ENCODE measurements at places on chromosomes 3 and 15.

DNA sequence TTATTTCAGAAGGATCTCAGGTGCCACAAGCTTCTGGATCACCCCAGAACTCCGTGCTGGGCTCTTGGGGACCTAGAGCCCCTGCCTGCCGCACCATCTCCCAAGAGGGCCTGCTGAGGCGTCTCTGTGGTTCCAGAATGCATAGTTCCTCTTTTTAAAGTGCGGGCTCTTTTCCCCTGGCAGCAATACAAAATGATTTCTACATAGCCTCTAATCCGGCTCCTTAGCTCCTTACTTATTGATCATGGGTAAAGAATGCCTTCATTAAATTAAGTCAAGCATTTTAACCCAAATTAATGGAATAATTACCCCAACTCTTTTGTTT is 121.9 kb downstream of the ATP10A start:
- DNase-seq = no peak

DNA sequence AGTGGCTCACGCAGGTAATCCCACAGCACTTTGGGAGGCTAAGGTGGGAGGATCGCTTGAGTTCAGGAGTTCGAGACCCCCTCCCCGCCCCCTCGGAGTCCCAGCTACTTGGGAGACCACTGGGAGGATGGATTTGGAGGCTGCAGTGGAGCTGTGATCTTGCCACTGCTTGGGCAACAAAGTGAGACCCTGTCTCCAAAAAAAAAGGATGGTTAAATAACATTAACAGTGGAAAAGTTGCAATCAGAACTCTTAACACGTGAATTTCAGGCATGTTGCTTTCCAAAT is 1.4 kb upstream of the TMEM87A start:
- DNase-seq = no peak

- no peak for DNase-seq
Observed at GRCh38 chr3:112508860-112509259, 9.6 kb upstream of the BTLA start.

GRCh38 chr3:152508705-152509104 is 240.0 kb downstream of the MBNL1 start:
- no peak for DNase-seq

DNA sequence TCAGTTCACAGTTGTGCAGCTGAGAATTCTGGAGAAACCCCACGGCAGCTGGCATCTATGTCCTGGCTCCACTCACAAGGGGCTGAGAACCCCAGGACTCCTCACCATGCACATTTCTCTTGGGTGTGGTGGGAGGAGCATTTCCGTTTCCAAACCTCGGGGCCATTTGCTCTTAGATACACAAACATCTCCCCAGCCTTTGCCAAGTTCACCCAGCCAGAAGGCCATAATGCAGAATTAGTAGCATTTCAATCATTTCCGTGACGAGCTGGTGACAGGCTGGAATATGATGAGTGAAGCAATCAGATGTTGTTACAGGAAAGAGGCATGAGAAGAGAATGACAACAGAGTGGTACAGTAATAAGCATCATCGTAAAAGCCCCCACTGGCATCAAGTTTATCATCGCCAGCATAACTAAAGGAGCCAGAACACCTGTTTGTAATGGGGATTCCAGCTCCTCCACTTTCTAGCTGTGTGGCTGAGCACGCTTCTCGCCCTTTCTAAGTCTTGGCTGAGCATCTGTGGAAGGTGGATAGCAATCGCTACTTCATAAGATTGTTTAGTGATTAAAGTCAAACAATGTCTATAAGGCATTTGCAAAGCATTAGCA is 82.0 kb downstream of the LIPC start:
- DNase-seq = no peak

DNA sequence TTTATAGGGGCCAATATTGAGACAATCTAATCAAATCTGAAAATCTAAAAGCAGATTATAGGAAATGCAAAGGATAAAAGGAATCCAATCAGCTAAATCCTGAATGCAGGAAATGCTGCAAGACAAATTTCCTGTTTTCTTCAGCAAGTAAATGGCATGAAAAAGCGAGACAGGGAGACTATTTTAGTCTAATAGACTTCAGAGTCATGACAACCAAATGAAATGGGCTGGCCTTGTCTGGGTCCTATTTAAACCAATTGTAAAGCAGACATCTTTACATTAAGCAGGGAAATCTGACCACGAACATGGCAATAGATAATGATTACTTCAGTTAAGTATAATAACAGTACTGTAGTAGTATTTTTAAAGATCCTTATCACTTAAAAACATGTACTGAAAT is 2.1 kb downstream of the DBR1 start:
- DNase-seq = no peak

DNA sequence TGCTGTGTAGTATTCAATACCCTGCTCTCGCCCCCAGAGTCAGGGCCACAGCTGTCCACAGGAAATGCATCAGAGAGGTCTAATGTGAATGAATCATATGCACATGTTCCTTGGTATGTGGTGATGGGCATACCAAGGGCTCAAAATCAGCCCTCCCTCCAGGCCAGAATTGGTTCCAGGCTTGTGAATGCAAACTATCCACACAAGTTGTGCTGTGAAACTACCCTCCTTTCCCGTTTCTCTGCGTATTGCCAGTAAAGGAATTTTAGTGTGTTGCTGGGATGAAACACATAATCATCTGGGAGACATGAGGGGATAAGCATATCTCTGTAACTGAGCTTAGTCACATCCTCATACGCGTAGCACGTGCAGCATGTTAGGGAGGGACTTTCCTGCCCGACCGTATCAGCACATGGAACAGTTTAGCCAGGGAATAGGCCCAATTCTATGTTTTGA is 9.2 kb upstream of the MME start:
- DNase-seq = no peak

GRCh38 chr15:74272812-74273211 is 36.7 kb downstream of the CCDC33 start:
- no peak for DNase-seq

DNA sequence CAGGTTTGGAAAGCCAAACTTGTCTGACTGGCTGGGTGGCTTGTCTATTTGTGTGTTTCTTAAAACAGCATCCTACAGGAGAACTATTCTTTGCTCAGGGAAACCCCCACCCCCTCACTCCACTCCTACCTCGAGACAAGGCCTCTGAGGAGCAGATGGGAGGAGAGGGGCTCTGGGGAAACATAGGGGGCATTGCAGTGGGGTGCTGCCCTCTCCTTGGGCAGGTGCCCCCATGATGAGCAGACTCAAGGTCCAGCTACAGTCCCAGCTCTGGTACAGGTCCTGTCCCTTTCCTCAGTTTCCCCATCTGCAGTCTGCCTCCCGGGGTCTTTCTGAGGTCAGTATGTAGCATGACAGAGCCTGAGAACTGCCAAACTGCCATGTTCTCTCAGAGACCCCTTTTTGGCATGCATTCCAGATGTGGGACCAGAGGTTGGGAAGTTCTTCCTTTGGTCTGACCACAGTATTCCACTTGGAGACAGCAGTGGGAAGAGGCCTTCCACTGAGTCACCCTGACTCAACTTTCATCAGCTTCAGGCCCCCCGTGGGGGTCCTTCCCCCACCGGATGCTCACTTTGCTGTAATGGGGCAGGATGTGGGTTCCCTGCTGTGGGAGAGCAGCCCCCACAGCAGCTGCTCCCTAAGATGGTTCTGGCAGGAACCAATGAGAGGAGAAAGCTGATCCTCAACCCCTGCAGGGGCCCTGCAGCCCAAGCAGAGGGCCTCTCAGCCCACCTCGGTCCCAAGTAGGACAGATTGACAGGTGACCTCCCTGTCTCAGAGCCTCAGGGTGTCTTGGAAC is 32.3 kb upstream of the CYP11A1 start:
- no peak for DNase-seq

DNA sequence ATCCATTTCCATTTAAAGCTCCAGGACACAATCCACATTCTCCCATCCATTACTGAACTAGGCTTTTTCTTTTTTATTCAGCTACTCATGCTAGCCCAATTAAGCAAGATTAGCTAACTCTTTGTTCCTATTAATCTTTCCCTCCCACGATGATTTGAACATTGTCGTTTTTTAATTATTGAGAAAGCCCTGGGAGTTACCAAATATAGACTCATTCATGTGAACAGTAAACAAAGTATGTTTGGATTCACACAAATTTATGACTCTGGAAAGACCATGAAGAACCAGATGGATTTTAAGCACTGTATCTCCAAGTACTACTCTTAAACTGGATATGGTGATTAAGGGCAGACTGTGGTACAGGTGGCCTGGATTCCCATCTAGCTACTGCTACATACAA is 82.2 kb downstream of the STRIT1 start:
- DNase-seq = no peak

GRCh38 chr3:87122766-87123165 is 104.3 kb upstream of the CHMP2B start:
- no peak for DNase-seq

DNA sequence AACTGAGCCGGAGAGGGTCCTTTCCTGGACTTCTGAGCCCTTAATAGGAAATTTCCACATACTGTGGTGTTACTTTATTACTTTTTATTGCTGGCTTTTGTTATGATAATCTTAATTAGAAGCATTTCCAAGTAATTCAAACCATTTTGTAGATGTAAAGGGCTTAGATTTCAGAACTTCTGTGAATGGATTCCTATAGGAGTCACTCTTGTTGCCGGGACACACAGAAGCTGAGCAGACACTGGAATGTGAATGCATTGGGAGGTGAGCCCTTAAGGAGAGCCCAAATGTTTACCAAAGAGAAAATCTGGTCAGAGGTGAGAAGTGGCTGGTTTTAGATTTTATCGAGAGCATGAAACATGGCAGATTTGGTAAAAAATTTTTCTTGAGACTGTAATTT is 87.4 kb downstream of the FNDC3B start:
- no peak for DNase-seq

DNA sequence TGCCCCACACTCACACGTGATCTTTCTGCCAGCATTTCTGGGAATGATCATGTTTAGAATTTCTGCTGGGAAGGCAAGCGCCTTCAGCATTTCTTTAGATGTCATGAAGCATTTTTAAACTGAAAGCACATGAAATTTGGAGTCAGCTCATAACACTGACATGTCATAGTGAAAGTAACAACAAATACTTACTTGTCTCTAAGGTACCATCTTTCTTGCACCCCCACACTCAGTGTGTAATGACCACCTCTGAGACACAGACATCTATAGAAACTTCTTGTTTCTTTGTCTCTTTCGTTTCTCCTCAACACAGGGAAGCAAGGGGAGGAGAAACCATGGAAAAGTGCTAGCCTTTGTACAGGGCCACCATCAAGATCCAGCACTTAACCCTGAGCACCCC is 171.7 kb downstream of the RORA start:
- no peak for DNase-seq

Measured in CD4-positive, alpha-beta T cell treated with Interleukin-2 at 100 ng/mL for 4 hours (primary cell).